Hepatocyte (in vitro differentiated cells): ENCODE measurements at places on chromosomes 2 and 18.
A peak's percentile ranks its signal among the peaks of the same experiment; 100 is the strongest.

DNA sequence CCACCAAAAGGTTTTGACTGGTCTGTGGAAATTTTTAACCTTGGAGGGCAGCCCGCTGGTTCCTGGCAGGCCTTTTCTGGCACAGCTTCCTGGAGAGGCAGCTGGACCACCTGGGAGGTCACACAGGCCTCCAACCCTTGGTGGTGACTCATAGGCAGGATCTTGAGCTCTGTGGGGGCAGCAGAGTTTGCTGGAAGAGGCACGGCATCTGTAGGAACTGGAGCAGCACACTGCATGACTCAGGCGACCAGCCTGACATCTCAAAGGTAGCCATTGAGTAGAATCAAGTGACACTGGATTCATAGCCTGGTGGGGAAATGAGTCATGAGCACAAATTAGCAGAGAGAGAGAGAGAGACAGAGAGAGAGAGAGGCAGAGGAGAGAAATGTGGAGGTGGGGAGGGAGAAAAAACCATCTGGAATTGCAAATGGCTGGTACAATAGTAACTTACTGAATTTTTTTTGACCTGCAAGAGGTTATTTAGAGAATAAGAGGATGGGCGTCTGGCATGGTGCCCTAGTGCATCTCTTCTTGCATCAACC lies 57.4 kb downstream of the TRPM8 start:
- peak; percentile 71 for DNase-seq

- no peak for DNase-seq
These were observed 92.6 kb downstream of the SPATS2L start for GRCh38 chr2:200399046-200399445.

GRCh38 chr2:158936978-158937377 lies 31.5 kb upstream of the TANC1 start:
- DNase-seq: peak; percentile 42

DNA sequence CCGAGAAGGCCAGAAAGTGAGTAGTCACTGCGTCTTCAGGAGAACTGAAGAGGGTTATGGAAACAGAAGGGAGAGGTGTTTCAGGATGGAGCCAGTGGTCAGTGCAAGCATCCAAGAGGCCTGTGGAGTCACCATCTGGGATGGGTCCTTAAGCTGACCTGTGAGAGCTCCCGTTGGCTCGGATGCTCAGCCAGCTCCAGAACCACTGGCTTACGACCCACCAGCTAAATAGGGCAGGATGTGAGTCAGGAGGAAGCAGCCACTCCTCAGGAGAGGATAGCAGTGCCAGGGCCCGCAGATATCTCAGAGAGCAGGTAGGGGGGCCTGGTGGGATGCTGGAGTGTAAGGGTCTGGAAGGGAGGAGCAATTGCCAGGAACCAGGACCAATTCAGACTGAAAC lies 63.1 kb upstream of the B3GNT7 start:
- no peak for DNase-seq

- DNase-seq: no peak
These were observed 120.4 kb upstream of the SERPINE2 start for GRCh38 chr2:224159345-224159928.

GRCh38 chr2:60527762-60528161 lies 25.7 kb downstream of the BCL11A start:
- DNase-seq: no peak

GRCh38 chr2:132550946-132551345 lies 119.1 kb downstream of the LYPD1 start:
- no peak for DNase-seq

- peak; percentile 65 for DNase-seq
These were observed 64.3 kb upstream of the ACSL3 start for GRCh38 chr2:222796413-222797103.

DNA sequence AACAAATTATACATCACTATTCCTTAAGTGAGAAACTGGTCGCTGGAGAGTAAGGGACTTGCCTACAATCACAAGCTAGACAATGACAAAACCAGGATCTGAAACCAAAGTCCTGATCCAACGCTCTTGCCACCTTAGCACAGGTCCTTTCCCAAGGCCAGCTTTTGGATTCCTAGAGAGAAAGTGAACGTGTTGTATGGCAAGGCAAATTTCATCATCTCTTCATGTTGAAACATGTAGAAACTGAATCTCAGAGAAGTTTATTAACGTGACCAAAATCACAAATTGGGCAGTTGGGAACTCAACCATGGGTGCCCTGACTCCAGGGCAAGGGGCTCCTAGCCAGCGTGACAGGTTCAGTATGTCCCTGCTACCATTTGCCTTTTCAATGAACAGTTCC lies 118.2 kb downstream of the VWC2L start:
- DNase-seq: no peak

- no peak for DNase-seq
These were observed 73.0 kb downstream of the CTNNA2 start for GRCh38 chr2:79585701-79586433.

DNA sequence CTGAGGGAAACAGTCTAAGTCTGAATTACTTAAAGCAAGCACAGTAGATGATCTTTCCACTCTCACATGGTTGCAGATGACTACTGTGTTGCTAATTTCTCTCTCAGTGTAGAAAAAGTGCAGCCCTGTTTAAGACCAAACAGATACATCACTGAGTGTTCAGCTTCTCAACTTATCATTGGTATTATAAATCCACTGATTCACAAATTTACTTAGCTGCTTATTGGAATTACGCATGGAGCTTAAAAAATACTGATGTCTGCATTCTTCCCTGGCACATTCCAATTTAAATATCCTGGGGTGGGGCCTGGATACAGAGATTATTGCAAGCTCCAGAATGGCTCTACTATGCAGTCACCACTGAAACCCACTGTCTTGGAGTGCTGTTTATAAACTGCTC lies 411.2 kb downstream of the RND3 start:
- no peak for DNase-seq

DNA sequence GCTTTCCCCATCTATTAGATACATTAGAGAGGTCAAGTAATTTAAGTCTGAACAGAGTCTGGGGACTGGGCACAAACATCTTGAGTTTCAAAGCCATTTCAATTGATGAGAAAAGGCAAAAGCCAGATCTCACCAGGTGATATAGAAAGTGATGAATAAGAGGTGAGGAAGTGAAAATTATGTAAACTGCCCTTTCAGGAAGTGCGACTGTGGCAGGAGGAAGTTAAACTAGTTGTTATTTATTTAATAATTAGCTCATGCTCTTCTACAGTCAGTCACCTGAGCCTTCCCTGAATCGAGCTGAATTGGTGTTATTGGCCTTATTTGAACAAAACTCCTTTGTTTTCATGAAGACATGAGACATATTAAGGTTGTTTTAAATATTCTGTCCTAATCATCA lies 115.1 kb downstream of the CDH20 start:
- DNase-seq: no peak

DNA sequence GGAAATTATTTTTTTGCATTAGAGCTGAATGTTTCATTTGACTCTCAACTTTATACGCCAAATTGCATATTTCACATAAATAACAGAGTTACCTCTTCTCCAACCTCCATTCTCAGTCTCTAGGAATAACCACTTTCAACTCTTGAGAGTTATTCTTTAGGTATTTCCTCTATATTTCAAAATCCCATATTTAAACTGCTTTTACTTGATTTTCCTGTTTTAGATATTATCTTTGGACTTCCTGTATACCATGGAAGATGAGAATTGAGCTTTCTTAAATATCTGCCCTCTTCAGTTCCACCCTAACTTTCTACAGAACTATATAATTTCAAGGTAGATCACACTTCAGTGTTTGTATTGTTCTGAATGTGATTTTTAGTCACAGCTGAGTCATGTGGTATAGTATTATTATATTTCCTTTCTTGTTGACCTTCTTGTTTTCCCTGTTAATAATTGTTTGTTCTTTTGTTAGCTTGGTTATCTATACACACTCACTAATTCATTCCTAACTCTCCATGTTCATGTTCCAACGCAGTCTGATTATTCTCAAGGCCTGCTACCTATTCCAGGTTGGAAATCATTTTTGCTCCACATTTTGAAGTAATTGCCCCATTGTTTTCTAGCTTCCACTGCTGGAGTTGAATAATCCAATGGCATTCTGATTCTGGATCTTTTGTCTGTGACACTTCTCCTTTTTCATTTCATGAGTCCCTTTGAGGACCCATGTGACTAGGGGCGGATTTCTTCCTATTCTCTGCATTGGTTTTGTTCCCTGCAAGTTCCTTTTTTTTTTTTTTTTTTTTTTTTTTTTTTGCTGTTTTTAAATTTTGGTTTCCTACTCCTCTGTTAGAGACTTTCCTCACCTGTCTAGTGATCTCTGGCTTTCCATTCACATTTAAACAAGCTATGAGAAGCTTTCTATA lies 156.8 kb upstream of the RBMS1 start:
- DNase-seq: no peak

DNA sequence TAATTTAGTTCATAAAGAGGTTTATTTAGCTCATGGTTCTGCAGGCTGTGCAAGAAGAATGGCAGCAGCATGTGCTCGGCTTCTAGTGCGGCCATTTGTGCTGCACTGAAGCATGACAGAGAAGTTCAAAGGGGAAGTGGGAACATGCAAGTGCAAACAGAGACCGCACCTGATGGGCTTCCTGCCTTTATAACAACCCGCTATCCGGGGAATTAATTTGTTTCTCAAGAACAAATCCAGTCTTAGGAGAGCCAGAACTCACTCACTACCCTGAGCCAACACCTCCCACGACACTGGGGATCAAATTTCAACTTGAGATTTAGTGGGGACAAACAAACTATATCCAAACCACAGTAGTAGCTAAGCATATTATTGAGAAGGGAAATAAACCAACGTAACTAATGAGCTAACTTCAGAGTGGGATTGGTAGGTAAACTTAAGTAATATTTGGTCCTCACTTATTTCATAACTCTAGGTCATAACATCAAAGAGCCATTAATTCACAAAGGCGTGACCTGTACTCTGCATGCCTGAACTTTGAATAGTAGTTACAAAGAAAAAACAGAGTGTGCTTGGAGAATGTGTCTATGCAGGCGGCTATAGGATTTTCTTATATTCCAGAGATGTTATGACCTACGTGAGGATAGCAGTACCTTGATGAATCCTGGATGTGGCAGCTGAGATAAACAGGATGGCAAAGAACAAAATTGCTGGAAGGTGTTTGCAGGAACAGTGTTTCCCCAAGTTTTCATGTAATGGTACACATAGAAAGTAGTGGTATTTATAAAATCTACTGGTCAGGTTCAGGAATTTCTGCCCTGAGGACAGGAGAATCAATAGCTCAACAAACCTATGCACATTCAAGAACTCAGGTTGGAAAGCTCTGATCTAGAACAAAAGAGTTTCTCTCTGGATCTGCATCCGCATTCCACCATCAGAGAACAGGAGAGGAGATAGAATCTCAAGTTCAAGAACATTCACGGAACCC lies 845.9 kb upstream of the ID2 start:
- DNase-seq: no peak

DNA sequence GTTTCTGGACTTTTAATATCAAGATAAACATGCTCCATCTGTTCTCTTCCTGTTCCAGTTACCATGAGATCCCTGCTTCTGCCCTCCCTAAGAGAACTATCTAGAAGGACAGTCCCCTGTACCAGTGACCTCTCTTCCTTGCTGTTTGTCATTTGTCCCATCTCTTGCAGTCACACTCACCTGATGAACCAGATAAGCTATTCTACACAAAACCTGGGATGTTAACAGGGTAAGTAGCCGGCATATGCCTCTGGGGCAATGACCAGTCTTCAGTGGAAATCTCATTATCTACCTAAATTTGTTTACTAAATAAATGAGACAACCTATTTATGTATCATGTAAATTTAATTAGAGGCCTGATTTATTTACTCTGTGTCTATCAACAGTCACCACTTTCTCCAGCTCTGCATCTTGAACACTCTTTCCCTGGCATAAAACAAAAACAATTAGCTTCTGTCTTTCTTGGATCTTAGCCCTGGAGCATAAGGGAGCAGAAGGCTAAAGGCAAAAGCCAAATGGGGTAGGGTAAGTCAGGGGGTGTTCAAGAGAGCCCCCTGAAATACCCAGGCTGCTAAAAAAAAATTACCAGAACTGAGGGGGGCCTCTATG lies 337.7 kb downstream of the ALK start:
- no peak for DNase-seq

GRCh38 chr2:36459725-36460137 lies 104.2 kb downstream of the CRIM1 start:
- peak; percentile 78 for DNase-seq

GRCh38 chr2:185130685-185131084 lies 532.4 kb downstream of the ZNF804A start:
- no peak for DNase-seq

DNA sequence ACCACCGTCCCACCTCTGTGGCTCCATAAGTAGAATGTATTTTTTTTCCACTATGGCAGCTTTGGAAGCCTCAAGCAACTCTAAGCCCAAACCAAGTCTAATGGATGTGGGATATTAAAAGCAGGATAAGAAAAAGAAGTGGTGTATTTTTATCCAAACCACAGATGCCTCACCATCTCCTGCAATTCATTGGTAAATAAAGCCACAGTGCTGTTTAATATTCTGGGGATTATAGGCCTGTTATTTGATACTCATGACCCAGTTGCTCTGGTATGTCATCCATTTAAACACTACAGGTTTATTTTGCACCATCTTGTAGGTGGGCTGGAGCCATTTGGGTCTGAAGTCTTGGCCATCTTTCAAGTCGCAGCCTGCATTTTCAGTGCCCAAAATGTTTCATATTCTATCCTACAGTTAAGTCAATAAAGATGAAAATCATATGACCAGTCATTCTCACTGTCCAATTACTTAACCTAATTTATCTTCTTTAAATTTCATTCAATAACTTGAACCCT lies 279.5 kb upstream of the EPHA4 start:
- no peak for DNase-seq

- no peak for DNase-seq
These were observed 6.5 kb downstream of the TTR start for GRCh38 chr18:31598021-31598805.

GRCh38 chr2:175111200-175111657 lies 56.8 kb downstream of the ATF2 start:
- DNase-seq: peak; percentile 41

DNA sequence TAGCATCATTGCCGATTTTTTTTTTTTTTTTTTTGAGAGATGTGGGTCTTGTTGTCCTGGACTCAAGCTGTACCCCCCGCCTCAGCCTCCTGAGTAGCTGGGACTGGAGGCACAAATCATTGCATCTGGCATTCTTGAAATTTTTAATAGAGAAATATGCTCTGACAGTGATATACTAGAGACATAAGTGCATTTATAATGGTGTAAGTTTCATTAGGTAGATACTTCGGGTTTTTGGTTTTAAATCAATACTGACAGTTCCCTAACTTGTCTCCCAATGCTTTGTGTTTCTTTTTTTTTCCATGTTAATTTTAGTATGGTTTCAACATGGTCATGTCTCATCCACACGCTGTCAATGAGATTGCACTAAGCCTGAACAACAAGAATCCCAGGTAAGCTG lies 138.7 kb downstream of the PRPF40A start:
- no peak for DNase-seq

GRCh38 chr2:120059483-120059882 lies 46.6 kb downstream of the EPB41L5 start:
- no peak for DNase-seq
